ENCODE measurements at places on chromosomes 2 and 18. TPM values are rescaled to one million over a fixed set of nuclear protein-coding genes. Genes with fewer than 3 reads are reported as not detected.

Gene CCDC85A
- 1.9 TPM for polyA plus RNA-seq

Gene RND3
- 55.0 TPM for polyA plus RNA-seq

Gene PLGLB2
- polyA plus RNA-seq: 7.4 TPM

Gene COL4A3
- 47.1 TPM for polyA plus RNA-seq

GRCh38 chr18:62717169-62717924, 2.0 kb downstream of the PHLPP1 start:
- DNase-seq: no peak

- no peak for DNase-seq
Observed at GRCh38 chr2:75342504-75343175, 143.3 kb upstream of the TACR1 start.

DNA sequence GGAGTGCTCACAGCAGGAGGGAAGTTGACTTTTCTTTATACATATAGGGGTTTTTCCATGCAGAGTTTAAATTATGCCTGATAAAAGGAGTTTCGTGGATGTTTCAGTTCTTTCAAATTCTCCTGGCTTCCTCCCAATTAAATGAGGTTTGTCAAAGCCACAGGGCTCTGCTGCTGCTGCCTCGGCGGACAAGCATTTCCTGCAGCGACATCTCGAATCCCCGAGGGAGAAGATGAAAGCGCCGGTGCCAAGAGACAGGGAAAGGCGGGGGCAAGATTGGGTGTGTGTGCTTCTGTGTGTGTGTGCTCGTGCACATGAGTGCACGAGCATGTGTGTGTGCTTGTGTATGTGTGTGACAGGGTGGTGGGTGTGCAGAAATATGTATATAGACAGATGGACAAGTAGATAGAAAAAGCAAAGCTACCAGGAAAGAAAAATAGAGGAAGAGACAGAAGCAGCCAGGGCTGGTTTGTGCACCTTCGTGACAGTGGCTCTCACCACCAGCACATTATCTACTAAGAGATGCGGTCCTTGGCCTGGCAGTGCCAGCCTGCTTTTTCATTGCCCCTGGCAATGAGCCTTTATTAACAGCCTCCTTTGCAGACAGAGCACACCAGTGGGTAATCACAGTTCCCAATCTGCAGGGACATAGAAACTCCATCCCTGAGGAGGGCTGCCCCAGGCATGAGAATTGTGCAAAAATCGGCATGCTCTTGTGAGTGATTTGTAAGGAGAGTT, 76.2 kb downstream of the CDK15 start:
- no peak for DNase-seq

DNA sequence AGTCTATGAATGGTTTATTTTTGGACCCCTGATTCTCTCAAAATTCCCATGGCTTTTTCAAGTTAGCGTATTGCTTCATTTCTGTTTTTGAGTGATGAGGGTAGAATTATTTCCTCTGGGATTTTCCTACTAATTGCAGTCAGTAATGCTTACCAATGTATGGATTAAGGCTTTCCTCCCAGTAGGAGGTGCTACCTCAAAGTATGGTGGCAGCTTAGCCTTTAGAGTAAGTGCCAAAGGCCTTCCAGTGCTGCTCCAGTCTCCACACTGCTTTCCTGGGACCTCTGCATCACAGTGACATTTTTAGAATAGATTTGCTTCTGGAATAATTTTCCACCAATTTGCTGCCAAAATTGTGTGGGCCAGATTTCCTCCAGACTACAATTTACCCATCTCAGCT, 16.2 kb upstream of the SSB start:
- no peak for DNase-seq

DNA sequence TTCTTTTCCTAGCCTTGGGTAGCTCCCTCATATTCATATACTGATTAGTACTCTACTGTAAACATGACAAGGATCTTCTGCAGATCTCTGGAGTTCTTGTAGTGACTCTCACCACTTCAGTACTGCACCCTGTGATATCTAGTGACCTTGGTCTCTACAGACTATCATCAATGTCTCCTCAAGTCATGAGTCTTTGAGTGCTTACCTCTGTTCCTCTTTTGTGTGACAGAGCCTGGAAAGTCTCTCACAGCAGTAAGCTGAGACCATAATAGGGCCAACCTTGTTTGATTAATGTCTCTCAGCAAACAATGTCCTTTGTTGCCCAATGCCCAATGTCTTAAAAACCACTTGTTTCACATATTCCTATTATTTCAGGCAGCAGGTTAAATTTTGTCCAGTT, 34.2 kb upstream of the BAZ2B start:
- DNase-seq: no peak

DNA sequence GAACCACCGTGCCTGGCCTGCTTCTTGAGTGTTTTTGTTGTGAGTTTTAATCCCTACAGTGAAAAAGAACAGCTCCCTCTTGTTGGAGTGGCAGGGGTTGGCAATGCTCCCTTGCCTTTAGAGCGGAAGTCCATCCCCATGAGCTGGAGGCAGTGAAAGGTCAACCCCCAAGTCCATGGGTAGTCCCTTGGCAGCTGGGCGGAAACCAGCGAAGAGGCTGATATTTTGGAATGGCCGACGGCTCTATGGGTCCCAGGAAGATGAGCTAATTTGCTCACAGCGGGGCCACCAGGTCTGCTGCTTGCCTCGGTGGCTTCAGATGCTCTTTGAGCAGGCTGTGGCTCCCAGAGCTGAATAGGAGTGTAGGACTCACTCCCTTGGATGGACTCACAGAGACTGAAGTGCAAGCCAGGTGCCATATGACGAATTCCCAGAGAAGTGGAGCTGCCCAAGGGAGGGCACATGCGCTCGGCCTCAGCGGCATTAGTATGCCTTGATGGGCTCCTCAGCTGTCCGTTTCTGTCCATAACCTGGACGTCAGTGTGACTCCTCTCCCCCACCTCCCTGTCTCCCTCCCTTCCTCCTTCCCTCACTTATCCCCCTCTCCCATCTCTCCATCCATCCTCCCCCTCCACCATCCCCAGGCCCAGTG, 25.4 kb upstream of the RHOB start:
- DNase-seq: no peak

DNA sequence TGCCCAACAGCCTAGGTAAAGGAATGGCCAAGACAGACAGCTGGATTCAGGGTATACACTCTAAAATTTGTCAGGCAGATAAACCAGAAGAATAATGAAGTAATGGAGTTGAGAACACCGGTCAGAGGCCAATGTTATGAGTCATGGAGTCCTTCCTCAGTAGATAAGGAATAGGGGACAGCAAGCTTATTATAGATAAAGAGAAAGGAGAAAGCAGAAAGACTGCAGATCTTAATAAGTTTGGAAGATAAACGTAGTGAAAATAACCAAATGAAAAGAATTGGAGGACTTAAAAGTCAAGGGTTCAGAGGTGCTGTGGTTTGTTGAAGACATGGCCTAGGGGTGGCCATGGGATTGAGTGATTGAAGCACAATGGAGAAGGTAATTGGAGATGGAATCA, 63.5 kb upstream of the NFE2L2 start:
- no peak for DNase-seq

DNA sequence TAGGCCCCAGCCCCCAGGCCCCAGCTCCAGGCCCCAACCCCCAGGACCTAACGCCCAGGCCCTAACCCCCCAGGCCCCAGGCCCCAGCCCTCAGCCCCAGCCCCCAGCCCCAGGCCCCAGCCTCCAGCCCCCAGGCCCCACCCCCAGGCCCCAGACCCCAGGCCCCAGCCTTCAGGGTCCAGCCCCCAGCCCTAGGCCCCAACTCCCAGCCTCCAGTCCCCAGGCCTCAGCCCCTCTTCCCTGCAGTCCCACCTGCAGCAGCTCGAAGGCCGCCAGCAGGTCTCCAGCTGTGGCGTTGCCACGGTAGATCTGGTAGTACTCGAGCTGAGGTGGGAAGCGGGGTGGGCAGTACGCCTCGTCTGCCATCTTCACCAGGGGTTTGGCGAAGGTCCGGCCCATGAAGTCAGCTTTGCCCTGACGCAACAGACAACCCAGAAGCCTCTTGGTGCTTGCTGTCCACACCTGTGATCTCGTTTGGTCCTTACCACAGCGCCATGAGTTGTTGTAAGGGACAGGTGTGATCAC, 3.6 kb downstream of the OTOF start:
- no peak for DNase-seq

Data from renal cortex interstitium (tissue), 15 donors.